T-cell (primary cell): ENCODE measurements at places on chromosomes 1 and 21.

- DNase-seq: no peak
These were observed 8.6 kb upstream of the FCMR start for GRCh38 chr1:206930210-206930798.

- DNase-seq: no peak
These were observed 82.4 kb downstream of the SMYD2 start for GRCh38 chr1:214363386-214363785.

- no peak for DNase-seq
These were observed 55.8 kb downstream of the ROR1 start for GRCh38 chr1:63829349-63830327.

DNA sequence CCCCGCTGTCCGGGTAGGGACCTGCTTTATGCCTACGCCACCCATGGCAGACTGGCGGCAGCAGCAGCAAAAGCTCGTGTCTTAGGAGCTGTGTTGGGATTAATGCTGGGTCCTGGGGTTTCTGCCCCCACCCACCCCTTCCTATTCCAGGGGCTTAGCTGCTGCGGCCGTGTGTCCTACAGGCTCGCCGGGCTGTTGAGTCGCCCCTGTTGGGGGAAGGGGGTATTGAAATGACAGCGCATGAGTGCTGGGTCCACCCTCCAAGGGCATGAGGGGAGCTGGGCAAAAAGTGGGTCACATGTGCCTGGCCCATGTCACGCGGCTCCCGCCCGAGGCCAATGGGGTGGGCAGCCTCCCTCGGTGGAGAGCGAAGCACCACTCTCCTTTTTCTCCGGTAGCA, 118.3 kb upstream of the COL6A1 start:
- no peak for DNase-seq

GRCh38 chr1:14003552-14003951, 303.6 kb downstream of the PRDM2 start:
- no peak for DNase-seq

GRCh38 chr1:218352075-218352438, 6.9 kb downstream of the TGFB2 start:
- no peak for DNase-seq

DNA sequence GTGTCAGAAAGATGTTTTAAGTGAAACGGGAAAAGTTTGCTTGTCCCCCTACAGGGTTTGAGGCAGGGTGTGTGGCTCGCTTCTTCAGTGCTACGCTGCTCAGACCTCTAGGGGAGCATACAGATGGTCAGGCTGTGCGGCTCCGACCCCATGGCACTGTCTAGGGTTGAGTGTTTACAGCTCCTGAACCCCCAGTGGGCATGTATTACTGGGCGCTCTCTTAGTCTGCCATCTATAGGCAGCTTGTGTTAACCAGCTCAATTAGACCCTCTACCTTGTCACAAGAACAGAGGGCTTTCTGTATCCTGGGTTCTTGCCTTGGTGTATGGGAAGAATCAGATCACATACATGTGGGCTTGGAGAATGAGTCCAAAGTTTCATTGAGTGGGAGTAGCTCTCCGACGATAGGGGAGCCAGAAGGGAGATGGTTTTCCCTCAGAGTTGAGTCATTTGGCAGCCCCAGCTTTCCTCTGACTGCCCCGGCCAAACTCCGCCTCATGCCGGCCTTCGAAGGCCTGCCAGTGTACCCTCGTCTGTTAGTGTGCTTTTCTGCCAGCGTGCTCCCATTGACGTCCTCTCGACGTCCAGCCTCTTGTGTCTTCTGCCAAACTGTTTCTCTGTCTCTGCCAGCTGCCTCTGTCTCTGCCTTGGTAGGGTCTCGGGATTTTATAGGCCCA, 38.6 kb upstream of the ADGRL4 start:
- DNase-seq: no peak

- no peak for DNase-seq
These were observed 151.3 kb downstream of the APP start for GRCh38 chr21:26019236-26019635.

- DNase-seq: no peak
These were observed 106.2 kb downstream of the DHRS3 start for GRCh38 chr1:12511516-12512468.

GRCh38 chr1:172472495-172472894, 28.6 kb upstream of the PIGC start:
- no peak for DNase-seq

DNA sequence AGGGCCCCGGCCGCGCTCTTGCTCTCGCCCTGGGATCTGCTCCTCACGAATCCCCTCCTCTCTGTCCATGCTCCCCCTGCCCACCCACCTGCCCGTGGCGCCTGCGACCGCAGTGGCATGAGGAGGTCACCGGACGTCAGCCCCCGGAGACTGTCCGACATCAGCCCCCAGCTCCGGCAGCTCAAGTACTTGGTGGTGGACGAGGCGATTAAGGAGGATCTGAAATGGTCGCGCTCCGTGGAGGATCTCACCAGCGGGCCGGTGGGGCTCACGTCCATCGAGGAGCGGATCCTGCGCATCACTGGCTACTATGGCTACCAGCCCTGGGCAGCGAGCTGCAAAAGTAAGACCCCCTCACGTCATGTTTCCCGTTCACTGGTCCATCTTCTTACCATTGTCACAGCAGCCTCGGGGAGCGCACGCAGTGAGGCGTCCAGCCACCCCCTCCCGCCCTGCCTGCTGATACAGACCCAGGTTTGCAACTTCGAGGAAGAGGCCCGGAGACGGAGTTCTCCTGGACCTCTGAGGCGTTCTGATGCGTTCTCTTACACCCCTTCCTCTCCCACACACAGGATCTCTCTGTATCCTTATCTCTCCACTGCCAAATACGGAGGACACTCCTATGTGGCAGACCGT, 1.1 kb downstream of the SLC35F3 start:
- no peak for DNase-seq

DNA sequence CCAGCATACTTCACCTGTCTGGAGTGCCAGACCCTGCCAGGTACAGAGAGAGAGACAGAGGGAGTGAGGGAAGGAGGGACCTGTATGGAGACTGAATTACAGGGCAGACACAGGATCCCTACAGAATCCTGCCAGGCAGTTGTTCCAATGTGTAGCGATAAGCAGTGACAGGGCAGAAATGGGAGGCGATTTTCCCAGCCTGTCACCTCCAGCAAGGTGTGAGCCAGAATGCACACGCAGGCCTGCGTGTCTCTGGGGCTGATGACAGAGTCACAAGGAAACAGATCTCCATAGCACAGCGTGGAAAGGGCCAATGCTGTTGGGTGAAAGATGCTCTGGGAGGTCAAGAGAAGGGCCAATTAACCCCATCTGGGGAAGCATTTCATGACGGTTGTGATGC, 111.3 kb downstream of the HIVEP3 start:
- no peak for DNase-seq

DNA sequence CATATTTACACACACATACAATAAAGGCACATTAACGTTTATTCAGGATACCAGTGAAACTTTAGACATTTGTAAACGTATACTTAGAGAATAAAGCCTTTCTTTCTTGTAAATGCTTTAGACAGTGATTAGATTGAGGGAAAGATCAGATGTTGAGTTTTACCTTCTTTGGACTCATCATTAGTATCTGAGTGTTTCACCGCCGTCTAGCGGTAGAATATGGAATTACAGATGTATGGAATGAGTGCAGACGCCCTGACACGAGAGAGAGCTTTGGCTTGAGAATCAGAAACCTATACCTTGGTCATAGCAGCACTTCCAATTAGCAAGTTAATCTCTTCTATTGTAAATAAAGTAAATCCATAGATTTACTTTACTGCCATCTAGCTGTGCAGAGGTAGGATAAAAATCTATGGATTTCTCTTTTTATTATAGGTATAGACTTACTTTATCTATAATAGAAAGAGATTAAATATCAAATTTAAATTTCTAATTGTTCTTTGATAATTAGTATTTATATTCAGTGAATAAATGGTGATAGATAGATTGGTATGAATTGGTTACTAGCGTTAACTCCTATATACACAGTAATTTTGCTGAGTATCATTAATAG, 12.6 kb downstream of the FLG2 start:
- DNase-seq: peak; percentile 44

- DNase-seq: peak; percentile 36
These were observed 59.8 kb upstream of the PPP2R5A start for GRCh38 chr1:212225416-212225815.

- DNase-seq: no peak
These were observed 201.2 kb downstream of the TGFB2 start for GRCh38 chr1:218546314-218546713.

GRCh38 chr1:173415490-173415889, 61.6 kb upstream of the PRDX6 start:
- no peak for DNase-seq

GRCh38 chr21:16117331-16117730, 387.5 kb downstream of the USP25 start:
- DNase-seq: no peak

GRCh38 chr1:12314333-12314903, 84.6 kb downstream of the VPS13D start:
- no peak for DNase-seq

DNA sequence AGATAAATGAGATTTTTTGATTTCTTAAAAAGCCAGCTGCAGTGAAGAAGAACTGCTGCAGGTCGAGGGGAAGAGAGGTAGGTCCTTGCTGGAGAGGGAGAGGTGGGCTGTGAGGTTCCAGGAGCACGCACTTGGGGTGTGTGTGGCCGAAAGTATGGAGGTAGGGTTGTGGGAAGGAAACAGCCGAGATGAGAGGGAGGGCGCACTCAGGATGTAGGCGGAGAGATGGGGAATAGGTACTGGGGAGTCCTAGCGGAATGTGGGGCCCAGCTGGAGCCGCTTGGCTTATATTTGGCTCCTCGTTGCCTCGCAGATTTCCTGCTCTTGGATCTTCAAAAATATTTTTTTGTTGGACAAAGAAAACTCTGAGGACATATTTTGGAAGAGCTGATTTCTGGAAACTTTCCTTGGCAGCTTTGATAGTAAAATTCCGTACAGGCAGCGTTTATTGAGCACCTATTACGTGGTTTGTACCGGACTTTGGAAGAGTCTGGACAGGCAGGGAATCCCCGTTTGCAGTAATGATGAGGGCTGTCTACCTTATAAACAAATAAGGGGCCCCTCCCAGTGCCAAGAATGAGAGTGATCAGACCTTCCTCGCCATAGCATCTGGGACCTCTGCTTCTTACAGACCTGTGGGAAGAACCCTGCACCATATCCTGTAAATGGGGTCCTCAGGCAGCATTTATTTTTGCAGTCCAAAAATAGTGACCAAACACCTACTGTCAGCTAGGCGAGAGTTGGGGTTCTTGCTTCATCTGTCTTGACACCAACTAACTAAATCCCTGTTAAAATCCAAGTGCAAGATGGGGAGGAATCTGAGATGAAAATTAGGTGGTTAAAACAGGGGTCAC, 1.5 kb downstream of the LRRC8D start:
- DNase-seq: no peak

DNA sequence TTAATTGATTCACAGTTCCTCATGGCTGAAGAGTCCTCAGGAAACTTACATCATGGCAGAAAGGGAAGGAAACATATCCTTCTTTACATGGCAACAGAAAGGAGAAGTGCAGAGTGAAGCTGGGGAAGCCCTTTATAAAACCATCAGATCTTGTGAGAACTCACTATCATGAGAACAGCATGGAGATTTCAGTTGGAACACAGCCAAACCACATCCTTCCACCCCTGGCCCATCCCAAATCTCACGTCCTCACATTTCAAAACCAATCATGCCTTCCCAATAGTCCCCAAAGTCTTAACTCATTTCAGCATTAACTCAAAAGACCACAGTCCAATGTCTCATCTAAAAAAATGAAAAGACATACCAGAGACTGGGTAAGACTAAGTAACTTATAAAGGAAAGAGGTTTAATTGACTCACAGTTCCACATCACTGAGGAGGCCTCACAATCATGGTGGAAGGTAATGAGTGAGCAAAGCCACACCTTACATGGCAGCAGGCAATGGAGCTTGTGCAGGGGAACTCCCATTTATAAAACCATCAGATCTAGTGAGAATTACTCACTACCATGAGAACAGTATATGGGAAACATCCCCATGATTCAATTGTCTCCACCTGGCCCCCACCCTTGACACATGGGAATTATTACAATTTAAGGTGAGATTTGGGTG, 105.2 kb downstream of the MRPL39 start:
- no peak for DNase-seq

DNA sequence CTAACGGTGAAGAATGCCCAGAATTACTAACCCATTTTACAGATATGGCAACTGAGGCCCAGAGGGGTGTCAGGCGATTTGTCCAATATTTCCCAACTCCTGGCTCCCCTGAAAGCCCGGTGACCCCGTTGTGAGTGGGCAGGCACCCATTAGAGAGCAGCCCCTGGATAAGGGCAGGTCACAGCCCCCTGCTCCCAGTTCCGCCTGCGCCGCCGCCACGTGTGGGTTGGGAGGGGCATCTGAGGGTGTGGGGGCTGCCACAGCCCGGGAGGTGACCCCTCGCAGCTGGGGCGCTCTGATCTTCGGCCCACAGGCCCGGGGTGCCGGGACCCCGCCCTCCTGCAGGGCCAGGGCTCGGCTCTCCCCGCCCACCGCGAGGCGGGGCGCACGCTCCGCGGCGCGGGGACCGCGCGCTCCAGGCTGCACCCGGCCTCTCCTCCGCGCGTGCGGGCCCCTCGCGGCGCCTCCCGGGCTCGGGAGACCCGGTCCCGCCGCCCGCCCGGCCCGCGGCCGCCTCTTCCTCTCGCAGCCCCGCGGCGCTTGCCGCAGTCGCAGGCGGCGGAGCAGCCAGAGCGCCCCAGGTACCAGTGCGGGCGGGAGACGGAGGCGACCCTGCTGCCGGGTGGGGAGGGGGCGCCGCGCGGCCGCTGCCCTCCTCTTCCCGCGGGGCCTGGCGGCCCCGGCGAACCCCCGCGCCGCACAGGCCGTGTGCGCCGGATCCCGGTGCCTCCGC, at the start of gene HTR6:
TSS of gene HTR6 (plus strand) at position 423 of the 733 bp plus-strand sequence. CDS start 879 bp downstream, outside the sequence.
- DNase-seq: peak; percentile 28

GRCh38 chr1:14970115-14970798, 183.3 kb upstream of the TMEM51 start:
- no peak for DNase-seq

DNA sequence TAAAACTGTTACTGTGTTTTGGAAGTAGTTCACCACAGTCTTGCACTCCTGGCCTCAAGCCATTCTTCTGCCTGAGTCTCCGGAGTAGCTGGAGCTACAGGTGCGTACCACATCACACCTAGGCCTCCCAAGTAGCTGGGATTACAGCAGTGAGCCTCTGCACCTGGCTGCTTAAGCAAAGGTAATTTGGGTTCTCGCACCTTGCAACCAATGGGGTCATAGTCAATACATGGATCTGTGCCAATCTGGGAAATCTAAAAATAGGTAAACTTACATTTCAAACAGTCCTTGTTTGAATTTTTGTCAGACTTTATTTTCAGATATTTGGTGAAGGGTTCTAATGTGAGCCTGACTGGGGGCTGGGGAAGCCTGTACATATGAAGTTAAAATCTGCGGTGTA, 466.5 kb downstream of the PCP4 start:
- no peak for DNase-seq

GRCh38 chr1:19083081-19083480, 126.6 kb upstream of the IFFO2 start:
- DNase-seq: no peak

- DNase-seq: no peak
These were observed 57.2 kb upstream of the SGIP1 start for GRCh38 chr1:66476774-66477173.

DNA sequence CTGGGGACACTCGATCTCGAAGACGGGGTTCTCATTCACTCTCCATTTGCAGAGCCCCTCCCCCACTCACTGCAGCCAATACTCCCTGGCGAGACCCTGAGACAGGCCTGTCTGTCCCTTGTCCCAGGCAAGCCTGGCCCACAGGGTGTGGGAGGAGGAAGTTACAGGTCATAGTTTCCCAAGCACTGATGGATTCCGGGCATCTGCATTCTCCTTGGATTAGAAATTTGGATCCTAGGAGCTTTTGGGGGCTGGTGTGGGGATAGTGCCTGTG, 11.3 kb downstream of the WNT3A start:
- DNase-seq: no peak
